AG09319 (cell line): ENCODE measurements at places on chromosomes 2 and 18.
A peak's percentile ranks its signal among the peaks of the same experiment; 100 is the strongest.

DNA sequence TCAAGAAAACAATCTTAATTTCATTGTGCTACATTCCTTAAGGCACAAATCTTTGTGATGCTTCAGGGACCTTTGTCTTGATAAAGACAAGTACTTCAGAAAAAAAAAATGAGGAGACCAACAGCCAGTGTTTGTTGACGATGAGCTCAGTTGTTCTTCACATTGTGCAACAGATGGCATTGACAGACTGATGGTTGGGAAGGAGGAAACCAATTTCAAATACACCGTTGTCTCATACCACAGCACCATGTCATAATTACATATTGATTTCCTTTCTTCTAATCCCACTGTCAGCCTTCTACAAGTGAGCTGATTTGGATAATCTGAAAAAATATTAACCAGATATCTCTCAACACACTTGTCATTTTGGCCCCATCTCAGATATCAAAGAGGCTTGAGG is 53.7 kb upstream of the GRB14 start:
- no peak for DNase-seq

DNA sequence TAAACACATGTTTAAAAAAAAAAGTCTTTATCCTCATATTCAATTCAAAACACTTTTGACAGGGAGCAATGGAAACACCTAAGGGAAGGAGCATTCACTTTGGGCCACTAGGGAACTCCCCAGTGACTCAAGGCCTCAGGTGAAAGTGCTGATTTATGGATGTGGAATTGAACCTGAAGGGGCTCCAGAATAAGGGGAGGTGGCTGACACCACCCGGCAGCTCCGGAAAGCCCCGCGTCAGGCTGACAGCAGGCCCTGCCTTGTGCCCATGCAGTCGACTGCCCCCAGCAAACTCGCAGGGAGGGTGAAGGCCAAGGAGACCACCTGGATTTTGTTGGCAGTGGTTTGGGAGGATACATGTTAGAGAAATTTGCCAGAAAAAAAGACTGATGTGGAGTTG is 275.3 kb upstream of the NCKAP5 start:
- no peak for DNase-seq

DNA sequence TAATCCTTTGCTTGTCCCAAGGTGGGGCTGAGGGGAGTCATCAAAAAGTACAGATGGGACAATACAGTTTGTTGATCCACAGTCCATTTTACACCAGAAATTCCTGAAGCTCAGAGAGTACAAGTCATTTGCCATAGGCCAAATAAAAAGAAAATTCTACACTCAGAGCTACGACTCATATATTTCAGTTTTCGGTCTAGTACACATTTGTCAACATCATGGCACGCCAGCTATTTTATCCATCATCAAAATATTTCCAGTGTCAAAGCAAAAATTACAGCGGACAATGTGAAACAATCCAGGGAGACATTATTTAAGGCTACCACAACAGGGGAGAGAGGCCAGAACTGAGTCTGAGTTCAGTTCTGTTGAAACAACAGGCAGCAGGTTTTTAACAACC is 587.5 kb upstream of the DSEL start:
- DNase-seq: no peak

DNA sequence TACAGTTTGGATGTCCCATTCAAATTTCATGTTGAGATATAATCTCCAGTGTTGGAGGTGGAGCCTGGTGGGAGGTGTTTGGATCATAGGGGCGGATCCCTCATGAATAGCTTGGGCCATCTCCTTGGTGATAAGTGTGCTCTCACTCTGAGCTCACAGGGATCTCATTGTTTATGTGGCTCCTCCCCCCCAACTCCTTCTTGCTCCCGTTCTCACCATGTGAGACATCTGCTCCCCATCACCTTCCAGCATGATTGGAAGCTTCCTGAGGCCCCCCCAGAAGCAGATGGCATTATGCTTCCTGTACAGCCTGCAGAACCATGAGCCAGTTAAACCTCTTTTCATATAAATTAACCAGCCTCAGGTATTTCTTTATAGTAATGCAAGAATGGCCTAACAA is 3.0 kb upstream of the INPP1 start:
- no peak for DNase-seq

DNA sequence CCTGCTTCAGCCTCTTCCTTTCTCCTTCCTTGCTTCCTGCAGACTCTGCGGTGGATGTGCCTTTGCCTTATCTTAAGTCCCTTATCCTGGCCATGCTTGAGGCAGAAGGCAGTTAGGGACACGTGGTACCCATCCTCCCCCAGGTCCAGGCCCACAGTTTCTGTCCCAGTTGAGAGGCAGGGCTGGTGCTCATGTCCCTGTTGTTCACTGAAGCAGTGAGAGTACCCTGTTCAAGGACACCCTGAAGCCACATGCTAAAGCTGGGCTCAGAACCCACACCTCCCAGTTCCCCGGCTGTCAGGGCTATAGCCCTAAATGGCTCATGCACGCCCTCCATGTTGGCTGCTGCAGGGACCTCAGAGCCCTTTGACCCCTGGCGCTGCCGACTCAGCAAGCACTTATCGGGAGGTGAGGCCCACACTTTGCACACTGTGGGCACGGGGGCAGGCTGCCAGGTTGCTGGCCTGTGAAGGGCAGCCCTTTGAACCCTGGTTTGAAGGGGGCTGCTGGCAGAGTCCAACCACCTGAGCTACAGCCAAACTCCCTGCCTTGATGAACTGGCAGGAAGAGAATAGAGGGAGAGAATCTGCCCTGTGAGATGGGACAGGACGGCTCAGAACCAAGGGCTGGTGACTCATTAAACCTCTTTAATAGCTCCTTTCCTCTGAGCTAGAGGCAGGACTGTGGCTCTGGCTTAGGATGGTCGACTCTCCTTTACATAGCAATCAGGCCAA is 6.3 kb downstream of the KHK start:
- DNase-seq: no peak

DNA sequence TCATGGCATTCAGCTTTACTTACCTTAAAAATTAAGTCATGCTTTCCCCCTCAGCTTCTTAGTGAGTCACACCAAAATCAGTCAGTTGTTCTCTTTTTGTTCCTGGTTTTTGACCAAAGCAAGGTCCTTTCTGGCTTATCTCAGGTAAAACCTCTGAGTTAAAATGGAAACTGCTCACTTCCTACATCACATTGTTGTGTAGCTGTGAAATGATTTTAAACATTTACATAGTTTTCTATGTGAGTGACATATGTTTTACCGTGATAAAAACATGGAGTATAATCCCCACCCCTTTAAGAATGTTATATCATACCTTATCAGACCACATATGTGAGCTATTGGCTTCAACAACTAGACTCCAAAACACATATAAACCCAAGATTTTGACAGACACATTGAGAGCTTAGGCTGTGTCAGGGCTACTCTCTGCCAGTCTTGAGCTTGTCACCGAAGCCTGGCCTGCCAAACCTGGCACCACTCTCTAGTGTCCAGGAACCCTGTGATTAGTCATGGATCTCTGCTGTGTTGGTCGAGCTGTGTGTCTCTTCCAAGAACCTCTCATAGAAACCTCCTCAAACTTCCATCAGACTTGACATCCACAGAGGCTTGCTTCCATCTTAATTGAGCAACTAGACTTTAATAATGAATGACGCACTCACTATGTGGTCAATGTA is 294.5 kb upstream of the FBXO11 start:
- no peak for DNase-seq

DNA sequence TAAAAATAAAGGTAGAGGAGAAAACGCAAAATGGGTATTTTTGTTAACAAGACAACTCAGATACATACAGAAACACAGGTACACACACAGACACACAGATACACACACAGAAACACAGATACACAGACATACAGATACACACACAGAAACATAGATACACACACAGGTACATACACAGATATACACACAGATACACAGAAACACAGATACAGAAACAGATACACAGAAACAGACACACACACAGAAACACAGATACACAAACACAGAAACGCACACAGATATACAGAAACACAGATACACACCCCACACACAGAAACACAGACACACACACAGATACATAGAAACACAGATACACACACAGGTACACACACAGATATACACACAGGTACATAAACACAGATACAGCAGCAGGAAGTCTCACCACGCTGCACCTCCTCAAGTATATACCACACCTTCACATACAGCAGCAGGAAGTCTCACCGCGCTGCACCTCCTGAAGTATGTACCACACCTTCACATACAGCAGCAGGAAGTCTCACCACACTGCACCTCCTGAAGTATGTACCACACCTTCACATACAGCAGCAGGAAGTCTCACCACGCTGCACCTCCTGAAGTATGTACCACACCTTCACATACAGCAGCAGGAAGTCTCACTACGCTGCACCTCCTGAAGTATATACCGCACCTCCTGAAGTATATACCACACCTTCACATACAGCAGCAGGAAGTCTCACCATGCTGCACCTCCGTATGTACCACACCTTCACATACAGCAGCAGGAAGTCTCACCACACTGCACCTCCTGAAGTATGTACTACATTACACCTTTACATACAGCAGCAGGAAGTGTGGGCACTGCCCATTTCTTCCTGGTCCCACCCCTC is 250.5 kb downstream of the HDAC4 start:
- DNase-seq: no peak

DNA sequence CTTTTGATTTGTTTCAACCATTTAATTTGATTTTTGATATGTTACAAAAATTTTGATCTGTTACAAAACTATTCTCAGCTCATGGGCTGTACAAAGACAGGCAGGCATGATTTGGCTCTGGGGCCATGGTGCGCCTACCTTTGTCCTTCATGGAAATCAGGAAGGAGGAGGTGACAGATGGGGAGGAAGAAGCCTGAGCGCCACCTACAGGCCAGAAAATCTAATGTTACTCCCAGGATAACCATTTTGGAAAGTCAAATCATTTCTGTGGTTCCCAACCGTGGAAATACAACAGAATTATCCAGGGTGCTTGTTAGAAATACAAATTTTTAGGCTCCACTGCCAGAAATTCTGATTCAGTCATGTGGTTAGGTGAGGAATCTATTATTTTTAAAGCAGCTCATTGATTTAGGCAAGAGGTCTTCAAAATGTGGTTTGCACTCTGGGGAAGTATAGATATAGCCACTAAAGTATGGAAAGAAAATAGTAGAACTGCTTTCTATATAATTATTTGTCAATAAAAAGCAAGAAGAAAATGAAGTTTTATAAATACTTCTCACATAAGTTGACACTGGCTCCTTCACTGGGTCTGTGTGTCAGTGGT is 93.9 kb downstream of the EVA1A start:
- DNase-seq: no peak

DNA sequence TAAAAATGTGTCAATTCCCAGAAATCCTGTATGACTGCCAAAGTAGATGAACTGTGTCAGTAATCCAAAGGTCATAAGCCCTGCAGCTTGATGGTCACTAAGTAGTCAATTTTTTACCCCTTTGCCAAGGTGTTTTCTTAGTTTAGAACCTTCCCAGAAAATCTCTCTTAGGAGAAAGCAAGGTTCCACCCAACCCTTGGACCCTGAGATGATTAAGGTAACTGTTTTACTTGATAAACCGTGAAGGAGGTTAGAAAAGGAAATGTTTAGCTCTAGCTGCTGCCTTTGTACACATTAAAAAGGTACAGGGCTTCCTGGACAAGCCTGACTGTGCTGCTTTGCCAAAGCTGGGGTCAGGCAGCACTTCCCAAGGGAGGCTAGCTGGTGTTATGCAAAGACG is 24.4 kb upstream of the LRP2 start:
- no peak for DNase-seq

- DNase-seq: no peak
These were observed 583 bp downstream of the NEMP2 start for GRCh38 chr2:190533968-190534309.

GRCh38 chr2:96951125-96951654 is 35.2 kb downstream of the FAM178B start:
- peak; percentile 19 for DNase-seq

GRCh38 chr2:140270224-140270623 is 1490.0 kb upstream of the NXPH2 start:
- no peak for DNase-seq

DNA sequence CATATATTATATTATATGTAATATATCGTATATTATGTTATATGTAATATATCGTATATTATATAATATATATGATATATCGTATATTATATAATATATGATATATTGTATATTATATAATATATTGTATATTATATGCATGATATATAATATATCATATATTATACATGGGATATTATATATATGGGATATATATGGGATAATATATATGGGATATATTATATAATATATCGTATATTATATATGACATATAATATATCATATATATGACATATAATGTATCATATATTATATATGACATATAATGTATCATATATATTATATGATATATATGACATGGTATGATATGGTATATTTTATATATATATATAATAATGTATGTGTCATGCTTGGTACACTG is 100.7 kb upstream of the STPG4 start:
- no peak for DNase-seq

GRCh38 chr2:224136396-224136795 is 97.3 kb upstream of the SERPINE2 start:
- DNase-seq: no peak

- no peak for DNase-seq
These were observed 235.8 kb downstream of the MREG start for GRCh38 chr2:215777465-215778044.

DNA sequence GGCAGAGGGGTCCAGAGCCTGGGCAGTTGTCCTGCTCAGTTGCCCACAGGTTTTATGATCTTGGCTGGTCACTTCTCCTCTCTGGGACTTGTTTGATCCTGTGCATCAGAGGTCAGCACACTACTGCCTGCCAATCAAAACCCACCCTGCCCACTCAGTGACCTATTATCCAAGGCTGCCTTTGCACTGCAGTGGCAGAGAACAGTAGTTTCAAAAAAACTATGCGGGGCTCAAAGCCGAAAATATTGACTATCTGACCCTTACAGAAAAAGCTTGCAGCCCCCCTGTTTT is 218.2 kb downstream of the CYP26B1 start:
- no peak for DNase-seq

DNA sequence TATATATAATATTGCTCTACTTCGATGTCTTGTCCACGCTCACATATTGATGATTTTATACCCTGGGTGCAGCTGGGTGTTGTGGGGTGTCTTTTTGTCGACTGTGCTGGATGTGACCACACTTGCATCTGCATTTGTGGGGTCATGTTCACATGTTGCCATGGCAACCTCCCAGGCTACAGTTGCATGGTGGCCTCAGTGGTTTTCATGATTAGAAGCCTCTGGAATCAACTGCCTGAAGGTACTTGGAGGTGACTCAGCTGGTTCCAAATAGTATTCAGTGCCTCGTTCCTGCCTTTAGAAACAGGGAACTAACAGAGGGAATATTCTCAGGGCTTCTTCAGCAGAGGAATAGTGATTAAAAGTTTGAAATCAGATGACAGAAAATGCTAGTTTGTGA is 166.3 kb upstream of the NYAP2 start:
- no peak for DNase-seq

- no peak for DNase-seq
These were observed 146.8 kb downstream of the TGIF1 start for GRCh38 chr18:3596637-3597384.

GRCh38 chr2:2586931-2587330 is 255.9 kb upstream of the MYT1L start:
- no peak for DNase-seq
